ENCODE measurements at places on chromosomes 4 and X.

GRCh38 chr4:105241451-105241850 is 94.8 kb downstream of the TET2 start:
- DNase-seq, result no peak

GRCh38 chr4:84648863-84649647 is 66.1 kb downstream of the CDS1 start:
- no peak for DNase-seq

GRCh38 chr4:105710012-105710600 is 1.5 kb downstream of the GSTCD start:
- DNase-seq, result no peak

DNA sequence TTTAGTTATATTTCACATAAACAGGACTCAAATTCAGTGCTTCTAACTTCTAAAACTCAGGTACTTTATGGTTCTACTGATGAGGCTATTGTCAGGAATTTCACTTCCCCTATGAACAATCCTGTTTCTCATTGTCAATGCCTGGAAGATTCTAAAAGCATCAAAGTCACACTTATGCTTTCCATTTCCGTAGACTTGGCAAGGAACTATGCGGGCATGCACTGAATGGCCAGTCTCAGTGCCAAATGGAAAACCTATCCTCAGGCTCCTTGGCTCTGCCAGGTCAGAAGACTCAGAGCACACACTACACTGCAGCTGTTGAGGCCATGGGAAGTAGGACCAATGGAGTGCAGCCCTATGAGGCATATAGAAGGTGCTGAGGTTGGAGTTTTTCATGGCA is 97.0 kb upstream of the PTPN13 start:
- DNase-seq, result no peak

Measured in activated T-helper 1 cell treated with anti-CD3 and anti-CD28 coated beads, Interleukin-12 subunit alpha, Interleukin-12 subunit beta, Interleukin-2, Interleukin-4 antibody, amounts not matched to agents 30 ng/mL and 10 ng/mL and 1 ng/mL, durations not matched to agents 14 hours and 24 hours and 36 hours (primary cell).